CD8-positive, alpha-beta memory T cell (primary cell): ENCODE measurements at places on chromosomes 1 and 21.

GRCh38 chr1:156767101-156767878 lies at the start of gene PRCC:
Gene PRCC (plus strand): TSS chr1:156767535. CDS start chr1:156767772, 237 bp downstream.
- peak; percentile 99 for DNase-seq

GRCh38 chr1:25009671-25010262 lies 79.7 kb upstream of the RUNX3 start:
- DNase-seq, result no peak

DNA sequence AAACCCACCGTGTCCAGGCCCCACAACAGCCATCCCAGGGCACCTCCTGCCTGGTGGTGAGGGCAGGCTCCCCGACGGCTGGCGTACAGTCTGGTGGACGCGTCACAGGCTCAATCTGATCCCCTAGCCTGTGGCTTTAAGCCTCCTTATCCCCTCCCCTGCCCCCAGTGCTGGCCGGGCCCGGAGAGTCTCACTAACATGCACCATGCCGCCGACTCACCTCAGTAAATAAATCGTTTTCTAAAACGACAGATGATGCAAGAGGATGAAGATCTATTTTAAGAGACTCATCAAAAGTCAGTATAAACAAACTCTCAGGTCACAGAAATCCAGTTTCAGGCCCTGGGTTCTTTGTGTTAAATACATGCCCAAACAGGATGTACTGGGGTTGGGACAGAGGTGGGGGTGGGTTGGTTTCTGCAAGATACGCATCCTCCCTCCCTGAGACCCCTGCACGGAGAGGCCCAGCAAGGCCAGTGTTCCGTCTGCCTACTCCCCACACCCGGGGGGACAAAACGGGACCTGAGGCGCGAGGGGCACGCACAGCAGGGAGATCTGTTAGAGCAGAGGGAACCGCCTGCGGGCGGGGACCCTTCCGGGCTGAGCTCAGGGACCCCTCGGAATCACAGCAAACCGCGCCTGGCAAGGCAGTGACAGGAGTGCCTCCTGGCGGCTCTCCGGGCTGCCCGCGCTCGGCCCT lies 3.1 kb downstream of the PANK4 start:
- DNase-seq, result peak; percentile 71

- DNase-seq, result no peak
Measured at GRCh38 chr1:162390396-162391185, 9.1 kb downstream of the C1orf226 start.

DNA sequence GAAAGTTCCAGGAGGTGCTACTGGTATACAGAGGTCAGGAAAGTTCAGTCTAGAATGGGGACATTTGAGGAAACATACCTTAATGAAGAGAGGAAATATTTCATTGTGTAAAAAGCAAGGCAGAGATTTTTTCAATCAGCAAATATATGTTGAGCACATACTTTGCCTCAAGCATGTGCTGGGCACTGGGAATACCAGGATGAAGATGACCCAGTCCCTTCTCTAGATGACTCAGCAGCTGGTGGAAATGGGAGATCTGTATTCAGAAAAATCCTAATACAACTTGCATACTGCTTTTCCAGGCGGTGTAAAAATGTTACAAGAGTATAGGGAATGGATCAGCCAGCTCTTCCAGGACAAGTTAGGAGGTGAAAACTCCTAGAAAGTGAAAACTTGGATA lies 229.3 kb downstream of the FGGY start:
- DNase-seq, result no peak

DNA sequence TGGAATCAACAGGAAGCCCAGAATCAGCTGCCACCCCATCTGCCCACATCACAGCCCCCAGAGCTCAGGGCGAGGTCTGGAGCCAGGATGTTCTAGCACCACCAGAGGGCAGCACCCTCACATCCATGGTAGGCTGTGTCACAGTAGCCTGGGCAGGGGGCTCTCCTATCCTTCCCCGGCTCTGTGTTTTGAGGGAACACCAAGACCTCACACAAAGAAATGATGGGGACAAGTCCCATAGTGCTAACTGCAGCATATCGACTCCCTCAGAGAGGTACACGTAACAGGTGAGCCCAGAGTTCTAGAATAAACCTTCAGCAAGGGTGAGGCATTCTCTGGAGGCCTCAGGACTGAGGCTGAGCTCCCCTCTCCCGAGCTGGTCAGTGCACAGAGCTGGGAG lies 2.3 kb upstream of the KCNC4 start:
- peak; percentile 64 for DNase-seq

DNA sequence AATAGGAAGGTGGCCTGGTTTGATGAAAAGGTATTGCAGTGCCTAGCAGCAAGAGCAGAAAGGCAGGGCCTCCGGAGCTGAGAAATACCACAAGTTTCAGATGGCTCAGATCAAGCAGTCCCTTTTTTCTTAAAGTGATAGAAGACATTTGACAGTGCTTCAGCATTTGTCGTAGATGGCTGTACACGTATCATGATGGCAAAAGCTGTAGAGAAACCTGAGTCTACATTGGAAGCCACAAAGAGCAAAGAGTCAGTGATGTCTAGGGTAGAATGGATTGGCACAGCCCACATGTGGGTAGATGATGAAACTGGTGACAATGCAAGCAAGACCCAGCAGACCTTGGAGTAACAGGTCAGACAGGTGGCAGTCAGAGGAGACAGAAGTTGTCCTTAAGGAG lies 101.3 kb upstream of the ARTN start:
- no peak for DNase-seq

- no peak for DNase-seq
Measured at GRCh38 chr1:14098294-14098913, 398.4 kb downstream of the PRDM2 start.

GRCh38 chr1:112309499-112309898 lies 86.5 kb upstream of the CTTNBP2NL start:
- no peak for DNase-seq

- no peak for DNase-seq
Measured at GRCh38 chr1:16903054-16903453, 7.3 kb downstream of the RNU1-2 start.

GRCh38 chr21:38300141-38300578 lies 43.4 kb downstream of the KCNJ15 start:
- DNase-seq, result no peak

GRCh38 chr1:186957314-186957713 lies 128.6 kb downstream of the PLA2G4A start:
- DNase-seq, result no peak
